Fibroblast of upper back skin (primary cell): ENCODE measurements at places on chromosomes 3 and 15.

DNA sequence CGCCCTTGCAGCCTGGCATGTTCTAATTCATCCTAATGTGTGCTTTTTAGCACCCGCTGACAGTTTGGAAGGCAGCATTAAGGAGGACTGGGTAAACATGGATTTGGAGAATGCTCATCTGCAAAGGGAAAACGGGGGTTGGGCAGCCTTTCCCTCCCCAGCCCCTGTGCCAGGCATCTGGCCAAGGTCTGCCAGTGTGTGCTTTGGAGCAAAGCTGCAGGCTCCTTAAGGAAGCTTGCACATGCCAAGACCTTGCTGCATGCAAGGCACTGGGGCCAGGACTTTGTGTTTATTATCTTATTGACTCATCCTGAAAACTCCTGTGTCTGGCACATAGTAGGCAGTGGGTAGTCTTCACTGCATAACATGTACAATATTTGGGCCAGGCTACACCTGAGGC is 20.1 kb downstream of the FAM3D start:
- no peak for DNase-seq

GRCh38 chr3:178246004-178246403 is 290.2 kb upstream of the KCNMB2 start:
- no peak for DNase-seq

DNA sequence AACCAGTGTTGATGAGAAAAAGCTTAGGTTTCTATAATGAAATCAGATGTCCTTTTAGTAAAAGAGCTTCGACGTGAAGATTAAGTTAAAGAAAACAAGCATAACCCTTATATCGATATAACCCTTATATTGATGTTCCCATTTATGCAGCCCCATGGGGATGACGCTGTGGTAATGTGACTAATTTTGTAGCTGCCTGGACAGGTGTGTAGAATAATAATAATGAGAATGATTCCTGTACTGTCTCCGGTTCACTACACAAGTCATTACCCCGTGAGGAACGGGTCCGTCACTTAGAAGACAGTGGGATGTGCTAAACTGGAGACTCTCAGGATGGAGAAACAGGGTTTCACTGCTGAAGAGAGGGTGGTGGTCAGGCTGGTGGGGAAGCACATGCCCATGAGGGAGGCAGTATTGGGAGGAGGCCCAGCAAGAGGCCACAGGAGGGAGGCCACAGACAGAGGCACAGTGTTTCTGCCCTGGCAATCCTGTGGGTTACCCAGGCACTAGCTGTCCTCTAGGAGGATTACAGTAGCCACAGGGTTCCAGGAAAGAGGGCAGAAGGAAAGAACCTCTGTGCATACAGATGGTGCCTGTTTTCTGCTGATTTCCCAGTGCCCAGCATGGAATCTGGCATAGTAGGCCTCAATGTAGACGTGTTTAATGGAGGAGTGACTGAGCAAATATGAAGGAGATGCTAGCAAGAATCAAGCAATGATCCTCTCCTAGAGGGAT is 191.1 kb upstream of the TSC22D2 start:
- DNase-seq: no peak

GRCh38 chr15:84881520-84881830 is 3.0 kb upstream of the SLC28A1 start:
- DNase-seq: no peak

GRCh38 chr15:63136742-63137141 is 15.1 kb downstream of the LACTB start:
- DNase-seq: no peak

DNA sequence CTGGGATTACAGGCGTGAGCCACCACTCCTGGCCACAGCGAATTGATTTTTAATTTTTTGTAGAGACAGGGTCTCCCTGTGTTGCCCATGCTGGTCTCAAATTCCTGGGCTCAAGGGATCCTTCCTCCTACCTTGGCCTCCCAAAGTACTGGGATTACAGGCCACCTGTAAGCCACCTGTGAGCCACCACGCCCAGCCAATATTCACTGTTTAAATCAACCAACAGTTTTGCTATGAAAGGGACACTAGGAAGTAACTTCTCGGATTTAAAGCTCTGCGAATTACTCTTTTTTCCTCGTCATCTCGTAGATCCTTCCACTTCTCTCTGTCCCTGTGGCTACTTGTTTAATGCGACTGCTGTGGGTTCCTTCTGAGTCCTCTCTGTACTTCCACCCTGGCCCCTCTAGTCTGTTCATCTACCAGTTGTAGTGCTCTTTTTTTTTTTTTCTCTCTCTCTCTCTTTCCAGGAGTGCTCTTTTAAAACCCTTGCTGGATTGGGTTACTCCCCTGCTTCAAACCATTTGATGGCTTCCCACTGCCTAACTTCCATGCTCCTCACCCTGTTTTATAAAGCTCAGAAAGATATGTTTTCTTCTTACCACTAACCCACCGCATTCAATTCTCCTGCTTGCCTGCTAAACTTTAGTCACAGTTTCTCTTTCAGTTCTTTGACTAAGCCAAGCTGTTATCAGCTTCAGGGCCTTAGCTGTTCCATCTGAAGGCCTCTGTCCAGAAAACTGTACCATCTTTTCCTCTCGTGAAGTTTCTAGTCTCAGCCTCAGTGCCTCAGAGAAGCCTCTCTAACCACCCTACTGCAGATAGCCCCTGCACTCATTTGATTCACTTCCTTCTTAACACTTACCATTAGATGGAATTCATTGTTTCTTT is 12.4 kb downstream of the RTF1 start:
- DNase-seq: no peak

- DNase-seq: no peak
Measured at GRCh38 chr3:182979674-182980191, 605 bp downstream of the DCUN1D1 start.

GRCh38 chr15:74258456-74259291 is 22.5 kb downstream of the CCDC33 start:
- DNase-seq: no peak

DNA sequence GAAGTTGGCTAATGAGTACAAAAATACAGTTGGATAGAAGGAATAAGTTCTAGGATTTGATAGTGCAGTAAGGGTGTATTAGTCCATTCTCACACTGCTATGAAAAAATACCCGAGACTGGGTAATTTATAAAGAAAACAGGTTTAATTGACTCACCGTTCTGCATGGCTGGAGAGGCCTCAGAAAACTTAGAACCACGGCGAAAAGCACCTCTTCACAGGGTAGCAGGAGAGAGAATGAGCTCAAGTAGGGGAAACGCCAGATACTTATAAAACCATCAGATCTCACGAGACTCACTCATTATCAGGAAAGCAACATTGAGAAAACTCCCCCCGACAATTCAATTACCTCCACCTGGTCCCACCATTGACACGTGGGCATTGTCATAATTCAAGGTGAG is 483.3 kb downstream of the TUSC7 start:
- DNase-seq: no peak

GRCh38 chr3:128971421-128972100 is 22.3 kb downstream of the CFAP92 start:
- peak; percentile 29 for DNase-seq

- DNase-seq: no peak
Measured at GRCh38 chr15:100383302-100384107, 41.7 kb upstream of the ADAMTS17 start.

DNA sequence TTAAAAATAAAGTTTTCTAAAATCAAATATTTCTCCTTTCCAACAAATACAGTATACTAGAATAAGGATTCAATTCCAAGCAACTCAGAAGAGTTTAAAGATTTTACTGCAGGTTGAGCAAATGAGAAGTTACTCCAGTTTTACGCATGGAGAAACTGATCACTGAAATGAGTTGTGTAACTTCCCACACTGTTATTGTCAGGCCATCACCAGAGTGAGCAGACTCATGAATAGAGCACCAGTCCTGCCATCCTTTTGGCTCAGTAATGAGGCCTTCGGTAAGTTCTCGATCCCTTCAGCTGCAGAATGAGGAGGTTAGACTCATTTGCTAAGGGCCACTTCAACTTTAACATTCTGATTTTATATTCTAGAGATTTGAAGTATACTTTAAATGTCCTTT is 48.1 kb downstream of the OSBPL10 start:
- no peak for DNase-seq

DNA sequence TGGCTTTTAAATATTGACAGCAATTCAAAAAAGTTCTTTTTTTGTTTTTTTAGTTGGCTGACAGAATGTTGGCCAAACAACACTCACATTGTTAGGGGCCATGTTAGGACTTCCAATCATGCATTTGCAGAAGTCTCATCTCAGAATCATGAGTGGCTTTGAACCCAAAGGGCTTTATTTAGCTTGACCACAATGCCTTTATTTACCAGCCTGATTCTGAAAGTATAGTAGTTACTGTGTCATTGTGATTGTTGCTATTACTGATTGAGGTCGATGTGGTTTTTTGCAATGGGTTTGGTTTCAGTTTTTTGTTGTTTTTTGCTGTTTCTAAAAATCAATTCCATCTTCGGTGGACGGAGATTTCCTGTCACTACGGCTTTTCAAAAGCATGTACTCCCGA is 7.2 kb downstream of the GLDN start:
- DNase-seq: no peak
